ENCODE measurements at places on chromosomes 12 and 14.

- no peak for DNase-seq
Measured at GRCh38 chr14:91219517-91220389, 24.8 kb downstream of the GPR68 start.

DNA sequence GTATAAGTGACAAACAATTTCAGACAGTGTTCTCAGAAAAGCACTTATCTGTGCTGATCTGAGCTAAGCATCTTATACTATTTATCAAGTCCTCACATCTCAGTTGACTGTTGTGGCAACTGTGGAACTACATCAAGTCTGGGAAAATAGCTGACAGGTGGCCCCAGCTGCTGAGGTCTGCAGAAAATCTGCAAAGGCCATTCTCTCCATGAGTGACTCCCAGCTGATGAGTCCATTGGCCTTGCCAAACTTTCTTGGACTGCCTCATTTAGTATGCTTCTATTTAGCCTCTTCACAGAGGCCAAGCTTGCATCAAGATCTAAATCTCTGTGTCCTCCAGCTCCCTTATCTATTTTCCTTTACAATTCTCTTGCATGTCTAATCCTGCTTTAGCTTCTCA lies 174.5 kb upstream of the RBM19 start:
- no peak for DNase-seq

- DNase-seq: no peak
Measured at GRCh38 chr12:28780096-28780495, 369.0 kb upstream of the FAR2 start.

- no peak for DNase-seq
Measured at GRCh38 chr12:47621960-47622359, 83.9 kb downstream of the RPAP3 start.

DNA sequence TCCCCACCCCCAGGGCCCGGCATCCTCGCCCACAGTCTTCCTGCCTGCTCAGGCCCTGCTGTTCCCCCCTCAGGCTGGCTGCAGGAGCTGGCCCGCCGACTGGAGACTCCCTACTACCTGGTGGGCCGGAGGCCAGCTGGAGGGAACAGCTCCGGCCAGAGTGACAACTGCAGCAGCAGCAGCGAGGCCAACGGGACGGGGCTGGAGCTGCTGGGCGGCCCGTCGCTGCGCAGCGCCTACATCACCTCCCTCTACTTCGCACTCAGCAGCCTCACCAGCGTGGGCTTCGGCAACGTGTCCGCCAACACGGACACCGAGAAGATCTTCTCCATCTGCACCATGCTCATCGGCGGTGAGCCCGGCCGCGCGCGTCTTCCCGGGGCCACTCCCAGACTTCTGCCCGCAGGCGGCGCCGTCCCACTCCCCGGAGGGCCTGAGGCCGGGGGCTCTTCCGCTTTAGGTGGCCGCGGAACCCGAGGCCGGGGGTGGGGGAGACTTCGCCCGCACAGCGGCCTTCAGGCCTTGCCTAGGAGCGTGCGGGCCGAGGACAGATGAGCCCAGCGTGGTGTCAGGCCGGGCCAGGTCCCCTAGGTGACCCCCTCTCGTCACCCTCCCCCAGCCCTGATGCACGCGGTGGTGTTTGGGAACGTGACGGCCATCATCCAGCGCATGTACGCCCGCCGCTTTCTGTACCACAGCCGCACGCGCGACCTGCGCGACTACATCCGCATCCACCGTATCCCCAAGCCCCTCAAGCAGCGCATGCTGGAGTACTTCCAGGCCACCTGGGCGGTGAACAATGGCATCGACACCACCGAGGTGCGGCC lies 10.2 kb downstream of the KCNH3 start:
- peak; percentile 24 for DNase-seq

GRCh38 chr14:105491366-105491973 lies 424 bp downstream of the TEDC1 start:
- no peak for DNase-seq

DNA sequence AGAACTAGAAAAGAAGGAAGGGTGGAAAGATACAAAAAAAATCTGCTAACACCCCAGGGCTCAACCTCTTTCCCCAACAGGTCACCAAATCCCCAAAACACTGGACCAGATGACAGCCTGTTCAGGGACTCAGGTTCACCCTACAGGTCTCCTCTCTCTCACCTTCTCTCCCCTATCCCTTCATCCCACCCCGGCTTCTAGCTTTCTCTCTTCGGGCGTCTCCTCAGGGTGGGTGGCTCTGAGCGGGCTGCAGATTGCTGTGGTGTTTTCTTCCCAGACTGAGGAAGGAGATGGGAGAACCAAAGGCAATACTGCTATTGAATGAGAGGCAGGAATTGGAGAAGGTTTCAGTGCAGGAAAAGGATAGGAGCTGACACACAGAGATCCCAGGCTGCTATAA lies 39.3 kb downstream of the ANO2 start:
- no peak for DNase-seq

DNA sequence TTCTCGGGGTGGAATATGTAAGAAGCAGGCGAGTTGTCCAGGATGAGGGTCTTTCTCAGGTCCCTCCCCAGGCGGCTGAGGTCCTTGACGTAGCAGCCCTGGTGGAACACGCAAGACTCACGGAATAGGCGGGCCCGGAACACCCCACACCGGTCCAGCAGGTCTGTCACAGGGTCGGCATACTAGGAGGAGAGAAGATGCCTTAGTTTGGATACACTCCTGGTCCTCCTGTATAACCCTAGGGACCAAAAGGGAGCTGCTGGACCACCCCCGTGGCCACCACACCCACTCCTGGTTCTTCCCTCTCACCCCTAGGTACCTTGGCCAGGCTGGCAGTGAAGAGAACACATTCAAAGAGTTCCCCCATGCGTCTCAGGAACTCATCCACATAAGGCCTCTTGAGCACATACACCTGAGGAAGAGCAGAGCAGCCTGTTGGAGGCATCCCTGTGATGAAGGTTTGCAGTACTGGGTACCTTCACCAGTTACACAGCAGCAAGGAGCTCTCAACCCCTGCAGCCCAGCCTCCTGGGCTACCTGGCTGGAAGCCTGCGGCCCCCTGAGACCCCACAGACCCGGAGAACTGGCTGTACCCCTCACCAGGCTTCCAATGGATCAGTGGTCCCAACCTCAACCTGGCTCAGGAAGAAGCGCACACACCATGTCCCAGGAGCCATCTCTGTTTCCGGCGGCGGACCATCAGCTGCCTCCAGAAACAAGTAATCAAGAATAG lies 5.5 kb upstream of the AVIL start:
- no peak for DNase-seq

- DNase-seq: no peak
Measured at GRCh38 chr12:47944685-47945340, 18.6 kb upstream of the TMEM106C start.

- no peak for DNase-seq
Measured at GRCh38 chr14:78254911-78255461, 84.8 kb downstream of the NRXN3 start.

DNA sequence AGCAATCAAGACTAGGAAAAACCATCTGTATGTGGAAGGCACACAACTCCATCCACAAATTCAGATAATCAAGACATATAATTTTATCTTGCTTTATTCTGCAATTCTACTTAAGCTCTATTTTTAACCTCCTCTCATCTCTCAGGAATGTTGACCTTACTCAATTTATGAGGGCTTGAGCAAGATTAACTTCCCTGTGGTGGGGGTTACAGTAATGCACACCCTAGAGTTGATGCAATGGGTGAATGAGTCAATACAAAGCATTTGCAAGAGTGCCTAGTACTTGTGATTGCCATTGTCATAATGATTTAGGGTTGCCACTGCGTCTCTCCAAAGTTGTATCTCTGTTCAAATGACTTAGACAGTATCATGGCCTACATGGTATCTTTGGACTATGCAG lies 1598.4 kb upstream of the TMEM132C start:
- no peak for DNase-seq

DNA sequence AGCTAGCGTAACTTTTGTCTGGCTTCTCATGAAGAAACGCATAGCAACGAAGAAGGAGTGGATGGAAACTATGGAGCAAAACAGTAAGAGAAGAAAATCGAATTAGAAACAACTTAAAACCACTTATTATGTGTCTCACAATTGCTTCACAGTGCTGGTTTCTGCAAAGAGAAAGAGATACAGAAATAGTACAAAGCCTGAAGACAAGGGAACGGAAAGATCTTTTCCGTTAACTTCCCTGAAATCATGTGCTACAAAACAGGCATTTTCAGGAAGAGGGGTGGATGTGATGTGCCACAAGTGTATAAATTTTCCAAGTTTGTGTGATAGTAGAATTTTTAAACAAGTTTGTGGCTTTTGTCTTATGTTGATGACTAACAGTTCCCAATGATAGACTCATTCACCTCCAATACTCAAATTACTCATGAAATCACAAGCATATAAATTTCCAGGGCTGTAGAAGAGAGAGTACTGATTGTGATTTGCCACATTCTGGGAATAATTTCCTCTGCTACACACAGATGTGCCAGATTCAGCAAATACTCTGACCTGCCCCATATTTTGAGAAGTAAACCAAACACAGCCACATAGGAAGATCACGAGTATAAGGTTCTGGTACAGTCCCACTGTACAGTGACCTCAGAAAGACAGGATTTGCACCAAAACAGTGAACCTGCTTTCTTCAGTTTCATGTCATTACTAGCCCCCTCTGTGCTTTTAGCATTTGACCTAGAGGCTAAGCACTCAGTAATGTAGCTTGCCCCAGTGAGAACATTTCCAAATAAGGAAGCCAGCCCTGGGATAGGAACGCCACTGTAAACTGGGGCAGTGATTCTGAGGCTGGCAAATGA lies 41.4 kb upstream of the PPFIA2 start:
- DNase-seq: no peak

DNA sequence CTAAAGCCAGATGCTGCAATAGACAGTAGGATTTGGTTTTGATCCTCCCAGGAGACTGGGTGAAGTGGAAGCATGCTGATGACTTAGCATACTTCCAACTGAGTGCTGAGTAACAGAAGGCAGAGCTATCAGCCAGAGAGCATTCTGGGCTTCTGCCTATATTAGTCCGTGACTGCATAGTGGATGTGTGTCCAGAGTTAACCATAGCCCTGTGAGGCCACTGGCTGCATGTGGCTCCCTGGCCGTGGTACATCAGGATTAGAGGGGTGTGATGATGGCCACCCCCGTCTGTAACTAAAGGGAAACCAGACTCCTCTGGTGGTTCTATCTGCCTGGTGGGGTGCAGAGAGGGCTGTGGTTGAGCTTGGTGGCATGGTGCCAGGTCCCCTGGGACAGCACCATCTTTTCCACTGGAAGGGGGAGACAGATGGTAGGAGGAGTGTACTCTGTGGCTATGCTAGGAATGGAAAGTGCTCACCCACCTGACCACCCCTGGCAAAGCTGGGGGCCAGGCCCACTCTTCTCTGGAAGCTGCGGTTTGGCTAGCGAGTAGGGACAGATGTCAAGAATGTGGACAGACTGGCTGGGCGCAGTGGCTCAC lies 27.4 kb downstream of the ABCD4 start:
- no peak for DNase-seq

- DNase-seq: no peak
Measured at GRCh38 chr14:32332415-32333316, 3.6 kb downstream of the AKAP6 start.

DNA sequence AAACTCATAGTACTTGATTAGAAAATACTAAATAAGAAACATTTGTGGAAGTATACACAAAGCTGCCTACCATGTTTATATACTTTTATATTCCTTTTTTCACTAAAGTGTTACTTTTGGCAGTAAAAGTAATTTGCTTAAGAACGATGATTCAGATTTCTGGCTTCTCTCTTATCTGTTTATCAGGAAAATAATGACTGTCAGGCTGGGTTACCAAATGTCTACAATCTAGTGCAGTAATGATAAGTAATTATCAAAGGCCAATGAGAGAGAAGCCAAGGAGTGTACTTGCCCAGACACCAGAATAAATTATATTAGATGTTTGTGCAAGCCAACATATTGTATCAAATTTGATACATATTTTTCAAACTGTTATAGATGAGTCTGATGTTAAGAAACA lies 113.4 kb downstream of the RALGAPA1 start:
- DNase-seq: no peak

DNA sequence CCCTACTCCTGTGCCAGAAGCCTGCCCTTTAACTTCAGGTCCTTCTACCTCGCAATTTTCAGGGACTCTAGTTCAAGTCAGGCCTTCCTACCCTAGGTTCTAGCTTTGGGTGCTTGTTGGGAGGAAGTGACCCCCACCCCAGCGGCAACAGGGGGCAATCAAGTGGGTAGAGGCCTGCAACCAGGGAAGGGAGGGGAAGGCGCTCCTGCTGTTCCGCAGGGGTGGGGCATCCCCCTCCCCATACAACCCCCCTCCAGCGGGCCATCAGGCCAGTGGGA lies 204 bp upstream of the PRPH start:
- no peak for DNase-seq

DNA sequence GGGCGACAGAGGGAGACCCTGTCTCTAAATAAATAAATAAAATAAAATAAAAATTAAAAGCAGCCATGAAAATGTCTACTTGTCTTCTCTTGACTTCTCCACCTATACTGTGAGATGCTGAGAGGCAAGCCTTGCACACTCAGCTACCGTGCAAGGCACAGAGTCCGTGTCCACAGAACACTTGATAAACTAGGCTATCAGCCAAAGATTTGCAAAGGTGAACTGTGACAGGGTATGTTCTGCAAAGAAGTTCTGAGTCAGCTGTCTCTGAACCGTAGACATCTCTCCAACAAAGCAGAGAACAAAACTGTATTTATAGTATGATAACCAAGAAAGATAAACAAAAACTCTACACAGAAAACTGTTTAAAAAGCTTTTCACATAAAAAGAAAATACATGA lies 35.5 kb downstream of the STXBP6 start:
- DNase-seq: no peak

GRCh38 chr14:65348137-65348536 lies 64.4 kb upstream of the FUT8 start:
- no peak for DNase-seq

- no peak for DNase-seq
Measured at GRCh38 chr12:41008472-41008871, 179.6 kb upstream of the PDZRN4 start.

DNA sequence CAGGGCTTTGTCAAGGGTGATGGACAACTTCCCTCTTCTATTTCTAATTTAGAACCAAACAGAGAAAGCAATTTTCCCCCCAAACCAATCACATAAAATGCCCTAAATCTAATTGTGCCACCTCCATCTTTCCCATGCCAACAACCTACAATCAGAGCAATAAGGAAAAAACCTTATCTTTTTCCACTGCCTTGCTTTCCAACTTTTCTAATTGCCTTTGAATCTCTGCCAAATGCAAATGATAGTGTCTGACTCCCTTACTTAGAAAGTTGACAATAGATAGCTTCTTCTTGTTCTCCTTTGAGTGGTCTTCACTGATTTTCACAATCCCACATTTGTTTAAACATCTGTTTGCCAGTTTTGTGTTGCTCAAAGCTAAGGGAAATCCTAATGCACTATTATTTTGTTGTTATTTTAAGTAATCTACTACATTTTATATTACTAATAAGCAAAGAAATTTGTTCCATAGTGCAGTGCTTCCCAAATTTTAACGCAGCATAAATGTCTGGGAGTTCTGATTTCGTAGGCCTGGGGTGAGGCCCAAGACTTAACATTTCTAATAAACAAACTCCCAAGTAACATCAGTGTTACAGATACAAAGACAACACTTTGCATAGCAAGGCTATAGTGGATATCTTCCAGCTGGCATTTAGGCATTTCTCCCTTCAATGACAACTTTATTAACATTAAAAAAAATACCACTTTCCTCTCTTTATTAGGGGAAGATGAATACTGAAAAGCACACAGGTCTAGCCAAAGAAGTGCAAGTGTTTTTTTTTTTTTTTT lies 696.3 kb upstream of the USP15 start:
- DNase-seq: no peak
